Activated CD4-positive, alpha-beta memory T cell treated with anti-CD3 and anti-CD28 coated beads for 36 hours (primary cell): ENCODE measurements at places on chromosomes 12 and 14.

DNA sequence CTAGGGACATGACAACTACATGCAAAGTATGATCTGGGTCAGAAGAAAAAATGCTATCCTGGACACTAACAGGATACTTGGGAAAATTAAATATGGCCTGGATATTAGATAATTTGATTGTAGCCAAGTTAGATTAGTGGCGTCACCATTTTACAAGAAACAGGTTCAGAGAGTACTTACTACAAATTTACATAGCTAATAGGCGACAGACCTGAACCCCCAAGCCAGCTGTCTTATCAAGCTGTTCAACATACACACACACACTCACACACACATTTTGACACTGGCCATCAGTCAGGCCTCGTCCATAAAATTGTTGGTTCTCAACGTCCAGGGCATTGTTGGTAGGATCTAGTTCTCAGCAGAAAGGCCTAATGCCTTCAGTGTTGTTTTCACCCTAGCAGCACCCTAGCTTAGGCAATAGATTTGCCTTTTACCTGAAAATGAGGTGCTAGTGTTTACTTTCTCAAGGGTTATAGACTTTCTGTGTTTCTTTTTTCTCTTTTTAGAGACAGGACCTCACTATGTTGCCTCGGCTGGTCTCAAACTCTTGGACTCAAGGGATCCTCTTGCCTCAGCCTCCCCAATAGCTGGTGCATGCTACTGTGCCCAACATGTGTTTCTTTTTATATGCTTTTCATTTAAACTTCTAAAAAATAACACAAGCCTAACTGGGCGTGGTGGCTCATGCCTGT is 3.3 kb upstream of the C14orf93 start:
- no peak for DNase-seq

- DNase-seq, result no peak
Measured at GRCh38 chr14:103530831-103531230, 1.8 kb downstream of the TRMT61A start.

- DNase-seq, result no peak
Measured at GRCh38 chr12:49341777-49342065, 4.7 kb upstream of the C1QL4 start.

DNA sequence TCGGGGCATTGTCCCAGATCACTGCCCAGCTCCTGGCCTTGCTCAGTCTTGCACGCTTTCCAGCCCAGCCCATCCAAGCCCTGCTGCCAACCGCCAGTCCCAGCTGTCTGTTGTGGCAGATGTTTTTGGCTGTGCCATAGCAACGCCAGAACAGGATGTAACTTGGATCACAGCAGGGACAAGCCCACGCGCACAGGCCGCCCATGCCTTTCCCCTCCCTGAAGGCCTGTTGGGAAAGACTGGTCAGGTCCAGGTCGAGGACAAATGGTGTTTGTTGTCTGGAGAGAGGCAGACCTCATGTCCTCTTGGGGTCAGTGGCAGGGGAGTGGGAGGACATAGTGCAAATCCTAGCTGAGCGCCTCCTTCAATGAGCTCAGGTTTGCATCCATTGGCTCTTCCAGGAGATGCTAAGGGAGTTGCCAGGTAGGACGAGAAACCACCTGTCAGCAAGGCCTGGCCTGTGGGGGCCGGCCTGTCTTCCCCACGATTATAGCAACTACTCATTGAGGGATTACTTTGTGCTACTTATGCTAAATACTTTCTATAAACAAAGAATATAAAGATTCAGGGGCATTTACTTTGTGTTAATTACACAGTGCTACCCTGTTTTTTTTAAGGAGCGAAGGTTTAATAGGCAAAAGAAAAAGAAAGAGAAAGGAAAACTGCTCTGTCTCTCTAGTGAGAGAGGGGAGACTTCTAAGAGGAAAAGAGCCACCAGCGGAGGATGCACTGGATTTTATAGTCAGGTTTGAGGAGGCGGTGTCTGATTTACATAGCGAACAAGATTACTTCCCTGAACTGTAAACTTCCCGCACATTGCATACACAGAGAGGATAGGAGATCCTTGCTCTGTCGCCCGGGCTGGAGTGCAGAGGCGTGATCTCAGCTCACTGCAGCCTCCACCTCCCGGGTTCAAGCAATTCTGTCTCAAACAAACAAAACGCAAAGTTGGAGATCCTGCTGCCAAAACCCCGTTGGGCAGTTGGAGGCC is 42.8 kb upstream of the CORO1C start:
- no peak for DNase-seq

DNA sequence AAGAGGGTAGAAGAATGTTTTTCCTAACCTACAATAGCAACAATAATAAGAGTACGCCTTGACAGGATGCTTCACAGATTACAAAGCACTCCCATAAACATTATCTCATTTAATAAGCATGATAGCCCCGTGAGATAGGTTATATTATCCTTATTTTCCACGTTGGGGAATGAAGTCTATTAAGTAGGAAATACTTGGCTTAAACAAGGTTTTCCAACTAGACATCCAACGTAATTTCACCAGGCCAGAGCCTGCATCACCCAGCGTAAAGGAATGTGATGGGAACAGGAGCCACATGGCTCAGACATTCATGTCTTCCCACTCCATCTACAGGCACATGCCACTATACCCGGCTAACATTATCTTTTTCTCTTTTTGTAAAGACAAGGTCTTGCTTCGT is 223.4 kb upstream of the AMIGO2 start:
- DNase-seq, result no peak

DNA sequence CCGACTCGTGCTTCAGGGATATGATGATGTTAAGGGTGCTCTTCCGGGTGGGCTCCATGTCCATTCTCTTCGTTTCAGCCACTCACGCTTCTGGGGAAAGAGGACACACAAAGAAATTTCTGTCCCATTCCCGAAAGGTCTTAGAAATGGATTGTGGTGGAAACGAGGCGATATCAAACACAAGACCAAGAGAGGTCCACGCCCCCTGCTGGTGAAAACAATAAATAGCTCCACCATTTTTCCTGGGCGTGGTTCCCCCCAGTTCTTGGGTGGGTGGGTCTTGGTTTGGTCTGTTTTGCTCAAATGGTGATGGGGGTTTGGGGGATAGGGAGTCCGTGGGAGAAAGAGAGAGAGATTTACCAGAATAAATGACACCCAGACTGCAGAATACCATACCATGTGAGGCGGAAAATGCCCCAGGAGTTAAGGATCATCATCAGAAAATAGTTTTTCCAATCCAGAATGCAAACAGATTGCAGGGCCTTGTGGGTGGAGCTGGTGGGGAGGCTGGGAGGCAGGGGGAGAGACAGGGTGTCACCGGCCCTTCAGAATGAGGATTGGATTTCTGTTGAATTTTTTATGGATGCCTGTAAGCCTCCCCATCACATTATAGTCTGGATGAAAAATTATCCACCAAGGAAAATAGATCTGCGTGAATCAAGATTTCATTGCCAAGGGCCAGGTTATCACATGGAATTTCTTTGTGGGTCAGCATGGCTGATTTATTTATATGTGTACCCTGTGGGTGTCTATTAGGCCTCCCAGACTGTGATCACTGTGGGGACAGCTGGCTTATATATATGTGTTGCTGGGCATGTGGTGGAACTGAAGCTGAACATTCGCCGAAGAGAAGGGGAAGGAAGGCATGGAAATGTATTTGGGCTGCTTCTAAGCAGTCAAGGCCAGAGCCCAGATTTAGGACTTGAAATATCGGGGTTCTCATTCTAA is 55.8 kb downstream of the SRRM4 start:
- peak; percentile 15 for DNase-seq

DNA sequence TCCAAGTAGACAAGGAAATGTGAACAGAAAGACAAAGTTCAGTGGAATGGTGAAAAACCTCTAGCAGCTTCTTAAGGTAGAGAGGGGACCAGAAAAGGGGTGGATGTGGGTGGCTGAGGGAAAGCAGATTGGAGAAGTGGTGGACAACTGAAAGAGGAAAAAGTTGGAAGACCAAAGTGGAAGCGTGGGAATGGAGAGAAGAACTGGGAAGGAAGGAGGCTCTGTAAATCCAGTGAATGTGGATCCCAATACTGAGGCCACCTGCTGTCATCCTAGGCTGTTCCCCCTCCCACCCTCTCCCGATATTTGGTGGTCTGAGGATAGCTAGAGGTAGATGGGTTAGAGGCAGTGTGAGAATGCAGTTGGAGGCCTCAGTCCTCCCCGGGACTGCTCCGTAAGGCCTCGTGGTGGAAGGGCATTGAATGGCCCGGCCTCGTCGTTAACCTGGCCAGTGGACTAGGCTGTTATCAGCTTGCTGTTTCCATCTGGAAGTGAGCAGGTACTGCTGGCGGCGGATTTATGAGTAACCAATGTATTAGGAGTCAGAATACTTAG is 822 bp upstream of the POU6F1 start:
- no peak for DNase-seq

GRCh38 chr12:5243014-5243413 is 188.9 kb upstream of the NTF3 start:
- no peak for DNase-seq

DNA sequence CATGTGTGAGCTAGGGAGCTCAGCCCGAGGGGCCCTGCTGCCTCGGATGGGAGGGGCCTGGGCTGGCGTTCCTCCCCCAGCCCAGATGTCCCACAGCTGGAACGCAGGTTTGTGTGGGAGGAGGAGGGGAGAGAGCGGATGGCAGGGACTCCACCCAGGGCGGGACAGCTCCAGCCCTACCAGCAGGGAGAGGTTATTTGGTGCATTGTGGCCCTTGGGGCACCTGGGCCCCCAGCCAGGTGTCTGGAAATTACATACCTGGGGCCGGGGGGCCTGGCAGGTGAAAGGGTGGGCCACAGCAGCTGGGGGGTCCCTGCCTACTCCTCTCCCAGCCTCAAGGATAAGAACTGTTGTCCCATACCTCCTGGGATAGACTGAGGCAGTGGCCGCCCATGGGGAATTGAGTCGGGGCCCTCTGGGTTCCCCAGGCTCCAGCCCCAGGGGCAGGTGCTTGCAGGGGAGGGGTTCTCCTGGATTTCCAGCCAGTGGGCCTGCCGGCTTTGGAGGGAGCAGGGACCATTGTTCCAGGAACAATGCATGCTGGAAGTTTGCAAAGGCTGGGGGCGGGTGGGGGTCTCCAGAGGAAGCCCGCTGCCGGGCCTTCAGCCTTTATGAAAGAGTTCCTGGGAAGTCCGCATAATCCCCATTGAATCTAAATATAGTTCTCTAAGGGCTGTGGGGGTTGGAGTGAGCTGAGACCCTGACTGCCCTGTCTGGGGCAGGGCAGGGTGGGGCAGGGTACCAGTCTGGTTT is 1.2 kb downstream of the KIF26A start:
- DNase-seq, result no peak

DNA sequence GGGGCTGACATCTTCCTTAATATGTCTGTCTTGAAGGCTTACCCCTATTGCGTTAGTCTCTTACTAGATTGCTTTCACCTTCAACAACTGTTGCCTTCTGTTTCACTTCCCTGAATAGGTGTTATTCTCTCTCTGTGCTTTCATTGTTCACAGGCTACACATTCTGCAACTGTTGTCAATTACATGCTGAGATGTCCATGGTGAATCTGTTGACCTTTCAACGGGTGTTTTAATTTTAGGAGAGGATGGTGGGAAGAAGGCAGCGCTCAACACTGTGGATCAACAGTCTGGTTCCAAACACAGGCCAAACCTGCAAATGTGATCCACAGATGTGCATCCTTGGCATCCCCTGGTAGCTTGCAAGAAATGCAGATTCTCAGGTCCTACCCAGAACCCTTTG is 101.9 kb downstream of the DACT1 start:
- DNase-seq, result no peak

GRCh38 chr12:114168061-114168460 is 201.9 kb upstream of the RBM19 start:
- DNase-seq, result no peak

- DNase-seq, result no peak
Measured at GRCh38 chr12:40921563-40922163, 229.4 kb downstream of the CNTN1 start.

GRCh38 chr12:8455271-8455670 is 491 bp upstream of the CLEC6A start:
- DNase-seq, result no peak

- DNase-seq, result no peak
Measured at GRCh38 chr14:100445436-100446088, 122.4 kb downstream of the SLC25A47 start.

DNA sequence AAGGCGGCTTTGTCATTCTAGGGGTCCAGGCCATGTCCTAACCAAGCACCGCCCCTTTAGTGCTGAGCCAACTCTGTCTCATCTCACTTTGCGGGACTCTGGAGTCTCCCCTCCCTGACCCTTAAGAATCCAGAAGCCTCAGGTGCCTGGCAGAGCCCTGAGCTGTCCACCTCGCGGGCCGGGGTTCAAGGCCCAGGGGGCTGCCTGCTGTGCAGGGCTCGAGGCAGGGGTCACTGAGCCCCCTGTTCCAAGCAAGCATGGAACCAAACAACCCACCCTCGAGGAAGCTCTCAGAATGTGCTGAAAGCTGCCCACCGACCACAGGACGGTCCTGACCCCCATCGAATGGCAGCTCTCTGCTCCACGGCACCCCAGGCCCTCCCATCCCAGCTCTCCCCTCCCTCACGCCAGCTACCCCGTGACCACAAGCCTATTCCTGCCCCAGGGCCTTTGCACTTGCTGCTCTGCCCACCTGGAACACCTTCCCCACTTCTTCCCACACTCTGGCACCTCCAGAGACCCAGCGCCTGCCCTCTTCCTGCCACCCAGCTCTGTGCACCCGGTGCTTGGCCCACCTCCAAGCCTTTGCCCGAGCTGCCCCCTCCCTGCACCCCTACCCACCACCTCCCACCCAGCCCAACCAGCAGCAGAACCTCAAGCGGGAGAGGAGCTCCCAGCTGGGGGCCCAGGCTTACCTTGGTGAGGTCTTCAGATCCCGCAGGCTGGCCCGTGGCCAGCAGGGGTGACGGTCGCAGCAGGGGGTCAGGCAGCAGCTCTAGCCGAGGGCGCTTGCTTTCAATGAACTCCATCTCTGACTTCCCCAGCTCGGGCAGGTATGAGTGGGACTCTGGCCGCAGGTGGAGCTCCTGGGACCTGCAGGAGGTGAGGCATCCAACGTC is 84.3 kb downstream of the NCOR2 start:
- no peak for DNase-seq

DNA sequence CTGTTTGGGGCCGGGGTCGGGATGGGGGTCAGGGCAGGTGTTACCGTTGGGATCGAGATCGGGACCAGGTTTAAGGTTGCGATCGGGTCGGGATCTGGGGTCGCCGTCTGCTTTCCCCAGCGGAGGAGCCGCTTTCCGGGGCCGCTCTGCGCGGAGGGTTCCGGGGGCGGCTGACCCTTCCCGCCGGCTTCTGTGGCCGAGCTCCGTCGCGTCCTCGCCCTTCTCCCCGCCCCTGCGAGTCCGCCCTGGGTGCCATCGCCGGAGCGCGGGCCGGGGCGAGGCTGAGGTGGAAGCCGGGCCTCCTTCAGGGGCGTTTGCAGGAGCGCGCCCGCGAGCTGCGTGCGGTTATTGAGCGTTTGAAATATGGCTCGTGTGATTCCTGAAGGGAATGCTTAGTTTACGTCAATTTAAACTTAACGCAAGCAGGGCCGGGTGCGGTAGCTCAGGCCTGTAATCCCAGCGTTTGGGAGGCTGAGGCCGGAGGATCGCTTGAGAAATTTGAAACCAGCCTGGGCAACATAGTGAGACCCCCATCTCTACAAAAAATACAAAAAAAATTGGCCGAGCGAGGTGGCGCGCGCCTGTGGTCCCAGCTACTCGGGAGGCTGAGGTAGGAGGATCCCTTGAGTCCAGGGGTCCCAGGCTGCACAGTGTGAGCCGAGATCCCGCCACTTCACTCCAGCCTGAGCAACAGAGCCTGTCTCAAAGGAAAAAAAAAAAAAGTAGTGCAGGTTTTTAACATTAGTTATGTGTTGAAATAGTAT is 620 bp downstream of the PGAM5 start:
- peak; percentile 44 for DNase-seq
